ENCODE measurements at places on chromosomes 16 and 17.

DNA sequence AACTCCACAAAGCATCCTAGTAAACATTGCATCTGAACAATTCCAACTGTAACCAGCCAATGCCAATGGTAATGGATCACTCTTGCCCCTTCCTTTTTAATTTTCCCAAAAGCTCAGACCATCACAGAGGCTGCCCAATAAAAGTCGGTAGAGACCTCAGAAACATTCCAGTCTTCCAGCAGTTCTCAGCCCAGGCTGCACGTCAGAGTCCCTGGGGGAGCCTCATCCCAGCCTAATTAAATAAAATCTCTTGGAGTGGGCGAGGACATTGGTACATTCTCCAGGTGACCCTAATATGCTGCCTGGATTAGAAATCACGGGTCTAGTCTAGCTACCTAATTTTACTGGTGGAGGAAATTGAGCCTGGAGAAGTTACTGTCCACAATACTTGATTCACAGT, 117.1 kb upstream of the MYOCD start:
- no peak for DNase-seq

DNA sequence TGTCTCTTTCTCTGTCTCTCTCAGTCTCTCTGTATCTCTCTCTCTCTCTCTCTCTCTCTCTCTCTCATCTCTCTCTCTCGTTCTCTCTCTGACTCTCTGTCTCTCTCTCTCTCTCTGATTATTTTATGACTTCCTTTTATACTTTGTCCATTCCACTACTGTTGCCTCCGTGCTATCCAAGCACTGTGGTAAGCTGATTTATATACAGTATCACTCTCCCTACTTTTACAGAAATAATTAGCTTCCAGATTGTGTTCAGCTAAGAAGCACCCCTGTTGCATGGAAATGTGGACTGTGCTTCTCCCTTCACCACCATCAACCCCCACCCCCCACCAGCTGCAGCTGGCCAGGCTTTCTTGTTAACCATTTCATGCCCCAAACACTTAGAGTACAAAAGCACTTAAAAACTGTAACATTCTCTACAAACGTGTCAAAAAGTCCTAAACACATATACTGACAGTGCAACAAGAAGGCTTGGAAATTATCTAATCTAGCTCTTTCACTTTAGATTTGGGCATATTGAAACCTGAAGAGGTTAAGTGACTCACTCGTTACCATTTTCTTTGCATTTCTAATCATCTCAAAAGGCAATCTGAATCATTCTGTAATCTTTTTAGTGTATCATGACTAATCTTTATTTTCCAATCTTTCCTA, 11.6 kb upstream of the TMEM100 start:
- no peak for DNase-seq

DNA sequence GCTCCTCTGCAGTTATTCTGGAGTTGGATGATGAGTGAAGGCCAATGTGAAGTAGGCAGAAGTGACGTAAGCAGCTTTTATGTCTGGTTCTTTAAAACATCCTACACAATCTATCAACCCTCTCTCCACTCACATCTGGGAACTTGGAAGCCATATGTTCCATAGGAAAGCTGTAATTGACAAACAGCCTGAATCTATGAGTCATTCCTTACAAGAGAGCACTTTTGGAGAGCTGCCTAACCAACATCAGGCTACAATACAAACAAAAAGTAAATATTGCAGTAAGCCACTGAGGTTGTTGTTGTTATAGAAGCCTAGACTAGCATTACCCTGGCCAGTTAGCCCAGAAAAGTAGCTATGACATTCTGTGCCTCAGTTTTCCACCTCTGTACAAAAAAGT, 5.9 kb downstream of the CCL7 start:
- peak; percentile 85 for DNase-seq

GRCh38 chr16:71722801-71723536, 1.5 kb downstream of the PHLPP2 start:
- DNase-seq, result no peak

GRCh38 chr16:2429771-2430663, 770 bp downstream of the CCNF start:
- no peak for DNase-seq

DNA sequence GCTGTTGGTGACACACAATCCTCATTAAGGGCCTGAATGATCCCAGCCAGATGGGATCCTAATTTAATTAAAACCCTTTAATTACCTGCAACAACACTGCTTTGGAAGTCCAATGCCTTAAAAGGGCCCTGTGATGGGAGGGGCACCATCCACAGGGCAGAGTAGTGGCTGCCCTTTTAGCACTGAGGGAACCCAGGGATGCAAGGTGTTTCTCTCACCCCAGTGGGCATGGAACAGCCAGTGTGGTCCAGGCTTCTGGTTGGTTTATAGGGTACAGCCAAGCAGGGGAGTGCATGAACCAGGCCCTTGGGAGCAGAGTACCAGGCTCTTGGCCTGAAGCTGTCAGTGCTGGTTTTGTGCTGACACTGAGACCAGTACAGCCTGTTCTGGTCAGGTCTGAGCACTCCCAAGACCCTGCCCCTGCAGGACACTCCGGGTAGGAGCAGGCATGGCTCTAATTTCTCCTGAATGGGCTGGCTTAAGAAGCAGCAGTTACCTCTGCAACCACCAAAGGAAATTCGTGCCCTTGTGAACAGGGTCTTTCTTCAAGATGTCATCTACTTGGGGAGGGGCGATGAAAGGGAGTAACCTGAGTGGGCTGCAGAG, 9.9 kb downstream of the NXPH3 start:
- DNase-seq, result no peak

- no peak for DNase-seq
These were observed 37.9 kb downstream of the TBCD start for GRCh38 chr17:82789806-82790205.

- DNase-seq, result no peak
These were observed 1014.2 kb upstream of the CDH8 start for GRCh38 chr16:63050391-63050790.

DNA sequence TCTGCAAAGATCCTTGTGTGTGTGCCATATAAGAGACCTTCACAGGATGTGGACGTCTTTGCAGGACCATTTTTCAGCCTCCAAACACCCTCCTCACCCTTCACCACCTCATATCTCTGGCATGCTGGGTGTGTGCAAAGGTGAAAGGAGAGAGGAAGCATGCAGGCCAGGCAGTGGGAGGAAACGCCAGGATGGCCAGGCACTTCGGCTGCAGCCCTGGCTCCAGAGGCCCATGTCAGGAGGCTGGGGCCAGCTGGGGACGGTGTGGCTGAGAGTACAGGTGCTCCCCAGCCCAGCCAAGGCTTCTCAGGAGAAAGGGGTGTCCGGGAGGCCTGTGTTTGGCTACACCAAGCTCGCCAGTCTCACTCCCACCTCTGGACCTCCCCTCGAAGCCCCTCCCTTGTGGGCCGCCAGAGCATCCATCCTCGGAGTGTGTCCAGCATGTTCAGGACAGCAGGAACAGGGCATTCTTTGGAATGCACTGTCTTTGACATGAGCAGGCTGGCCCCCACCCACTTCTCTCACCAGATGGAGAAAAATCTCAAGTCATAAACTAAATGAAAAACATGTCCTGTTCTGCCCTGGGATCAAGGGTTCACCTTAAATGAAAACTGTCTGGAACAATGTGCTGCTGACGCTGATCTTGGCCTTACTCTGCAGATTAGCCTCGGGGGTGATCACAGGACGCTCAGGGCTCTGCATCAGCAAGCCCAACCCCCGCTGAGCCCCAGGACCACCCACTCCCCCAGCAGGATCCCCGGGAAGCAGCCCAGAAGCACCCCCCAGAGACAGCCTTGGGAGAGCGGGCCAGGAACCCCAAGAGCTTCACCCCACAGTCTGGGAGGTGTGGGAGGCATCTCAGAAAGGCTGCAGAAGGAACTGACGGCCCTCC, 15.9 kb downstream of the PEMT start:
- no peak for DNase-seq

DNA sequence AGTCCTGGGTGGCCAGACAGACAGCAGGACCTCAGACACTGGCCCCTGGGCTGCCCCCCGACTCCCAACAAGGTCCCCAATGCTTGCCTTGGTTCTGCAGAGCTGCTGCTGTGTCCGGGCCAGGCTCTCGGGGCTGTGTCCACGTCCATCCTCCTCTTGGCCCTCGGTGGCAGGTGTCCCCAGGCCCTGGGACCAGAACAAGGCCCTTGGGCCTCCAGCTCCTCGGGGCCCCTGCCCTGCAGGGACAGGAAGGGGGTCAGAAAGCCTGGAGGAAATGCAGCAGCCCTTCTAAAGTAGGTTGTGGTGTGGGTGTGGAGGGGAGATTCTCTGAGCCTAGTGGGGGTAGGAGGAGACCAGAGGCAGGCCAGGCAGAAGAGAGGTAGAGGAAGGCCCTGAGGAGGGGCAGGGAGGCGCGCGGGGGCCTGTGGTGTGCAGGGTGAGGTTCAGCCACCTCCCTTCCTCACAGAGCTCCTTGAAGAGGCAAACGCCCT, 2.5 kb upstream of the AXIN1 start:
- no peak for DNase-seq

- no peak for DNase-seq
These were observed 77.0 kb upstream of the HS3ST4 start for GRCh38 chr16:25614716-25615265.

DNA sequence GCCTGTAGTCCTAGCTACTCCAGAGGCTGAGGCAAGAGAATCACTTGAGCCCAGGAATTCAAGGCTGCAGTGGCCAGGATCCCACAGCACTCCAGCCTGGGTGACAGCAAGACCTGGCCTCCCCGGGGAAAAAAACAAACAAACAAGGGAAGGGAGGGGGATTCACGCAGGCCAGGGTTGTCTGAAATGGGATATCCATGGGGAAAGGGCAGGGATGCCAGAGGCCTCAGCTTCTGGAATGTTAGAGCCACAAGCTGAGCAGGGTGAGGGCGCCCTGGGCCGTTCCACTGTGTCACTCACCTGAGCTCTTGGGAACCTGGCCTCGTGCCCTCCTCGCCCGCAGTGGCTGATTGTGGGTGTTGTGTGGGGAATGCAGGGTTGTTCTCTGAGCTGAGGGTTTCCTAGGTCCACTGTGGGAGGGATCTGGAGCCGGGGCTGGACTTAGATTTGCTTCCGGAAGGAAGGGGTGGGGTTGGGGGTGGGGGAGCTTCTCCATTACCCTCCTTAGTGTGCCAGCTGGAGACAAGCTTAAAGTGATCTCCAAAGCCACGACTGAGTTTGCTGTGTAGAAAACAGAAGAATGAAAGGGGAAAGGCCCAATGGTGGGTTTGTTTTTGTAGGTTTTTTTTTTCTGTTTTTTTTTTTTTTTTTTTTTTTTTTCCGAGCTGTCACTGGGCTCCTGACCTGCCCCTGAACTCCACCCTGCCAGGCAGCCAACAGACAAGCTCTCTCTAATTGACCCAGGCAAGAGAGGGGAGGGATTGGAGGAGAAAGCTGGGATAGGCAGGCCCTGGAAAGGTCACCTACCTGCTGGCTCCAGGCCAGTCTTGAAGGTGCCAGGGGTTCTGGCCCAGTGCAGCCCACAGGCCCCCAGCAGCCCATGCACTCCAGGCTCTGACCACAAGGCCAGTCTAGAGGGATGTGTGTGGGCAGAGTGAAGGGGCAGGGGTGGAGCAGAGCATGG, at the start of gene SULT1A1:
TSS of gene SULT1A1 (minus strand) at position 414 of the 964 bp plus-strand sequence. CDS start 1,189 bp downstream, outside the sequence.
- DNase-seq, result no peak

GRCh38 chr16:49961089-49961488, 63.9 kb upstream of the CNEP1R1 start:
- DNase-seq, result no peak

DNA sequence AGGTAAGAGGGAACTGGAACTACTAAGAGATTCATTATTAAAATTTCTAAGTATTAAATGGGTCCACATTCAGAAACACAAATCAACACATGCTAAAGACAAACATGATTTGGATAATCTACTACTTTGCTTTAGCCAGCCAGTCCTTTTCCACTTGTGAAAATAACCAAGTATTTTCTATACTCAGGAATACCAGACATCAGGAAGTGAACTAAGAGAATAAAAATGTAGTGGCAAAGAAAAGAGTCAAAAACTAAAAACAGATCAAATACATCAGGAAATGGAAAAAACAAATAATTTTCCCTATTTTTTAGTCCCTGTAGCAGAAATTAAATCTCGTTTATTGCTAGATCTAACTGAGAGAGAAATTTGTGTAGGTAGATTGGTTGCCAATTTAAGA, 78.0 kb downstream of the MYO1D start:
- DNase-seq, result no peak

DNA sequence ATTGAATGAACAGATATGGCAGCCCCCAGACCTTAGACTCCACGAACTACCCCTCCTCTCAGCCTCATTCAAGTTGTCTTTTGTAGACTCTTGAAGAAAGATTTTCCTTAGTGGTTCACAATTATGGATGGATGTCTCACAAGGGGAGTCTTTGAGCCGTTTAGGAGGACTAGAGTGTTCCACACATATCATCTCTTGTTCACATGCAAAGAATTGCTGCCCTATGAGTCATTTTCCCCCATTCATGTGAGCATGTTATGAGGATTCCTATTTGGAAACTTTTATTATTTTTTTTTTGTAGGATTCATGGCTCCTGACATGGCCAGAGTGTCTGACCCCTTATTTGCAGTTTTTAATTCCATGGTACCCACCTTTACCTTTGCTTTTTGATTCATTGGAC, 237.1 kb downstream of the SHISA9 start:
- DNase-seq, result no peak

GRCh38 chr16:84446596-84447392, 57.7 kb downstream of the MEAK7 start:
- DNase-seq, result no peak

DNA sequence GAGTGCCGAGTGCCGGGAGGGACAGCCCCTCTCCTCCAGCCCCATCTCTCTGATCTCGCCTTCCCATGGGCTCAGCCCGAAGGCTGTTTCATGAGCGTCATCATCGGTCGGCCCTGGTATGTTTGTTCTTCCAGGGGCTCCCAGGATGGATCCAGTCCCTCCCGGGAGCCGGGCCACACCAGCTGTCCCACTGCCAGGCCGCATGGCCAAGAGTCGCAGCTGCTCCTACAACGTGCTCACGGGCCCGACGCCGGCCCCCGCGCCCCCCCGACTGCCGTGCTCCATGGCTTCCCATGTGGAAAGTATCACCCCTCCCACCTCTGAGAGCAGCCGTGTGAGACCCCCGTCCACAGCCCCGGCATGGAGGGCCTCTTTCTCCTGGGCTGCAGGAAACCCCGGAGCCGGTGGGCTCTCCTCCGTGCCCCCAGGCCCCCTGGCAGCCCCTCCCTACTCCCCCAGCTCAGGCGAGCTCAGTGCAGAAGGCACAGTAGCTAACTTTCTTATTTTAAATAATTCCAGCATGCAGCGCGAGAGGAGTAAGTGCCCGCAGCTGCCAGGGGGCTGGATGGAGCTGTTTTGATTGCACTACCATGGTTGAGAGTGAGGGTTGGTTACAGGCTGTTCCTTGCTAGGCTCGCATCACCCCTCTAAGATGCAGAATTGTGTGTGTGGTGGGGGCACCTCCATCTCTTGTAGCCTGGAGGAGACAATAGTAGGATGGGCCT, 26.6 kb upstream of the GSE1 start:
- no peak for DNase-seq

Data from forelimb muscle (tissue), 1 donor.